ENCODE measurements at places on chromosomes 5 and 9.
A peak's percentile ranks its signal among the peaks of the same experiment; 100 is the strongest.

- DNase-seq, result no peak
Observed at GRCh38 chr5:179906795-179907555, 722 bp downstream of the TBC1D9B start.

DNA sequence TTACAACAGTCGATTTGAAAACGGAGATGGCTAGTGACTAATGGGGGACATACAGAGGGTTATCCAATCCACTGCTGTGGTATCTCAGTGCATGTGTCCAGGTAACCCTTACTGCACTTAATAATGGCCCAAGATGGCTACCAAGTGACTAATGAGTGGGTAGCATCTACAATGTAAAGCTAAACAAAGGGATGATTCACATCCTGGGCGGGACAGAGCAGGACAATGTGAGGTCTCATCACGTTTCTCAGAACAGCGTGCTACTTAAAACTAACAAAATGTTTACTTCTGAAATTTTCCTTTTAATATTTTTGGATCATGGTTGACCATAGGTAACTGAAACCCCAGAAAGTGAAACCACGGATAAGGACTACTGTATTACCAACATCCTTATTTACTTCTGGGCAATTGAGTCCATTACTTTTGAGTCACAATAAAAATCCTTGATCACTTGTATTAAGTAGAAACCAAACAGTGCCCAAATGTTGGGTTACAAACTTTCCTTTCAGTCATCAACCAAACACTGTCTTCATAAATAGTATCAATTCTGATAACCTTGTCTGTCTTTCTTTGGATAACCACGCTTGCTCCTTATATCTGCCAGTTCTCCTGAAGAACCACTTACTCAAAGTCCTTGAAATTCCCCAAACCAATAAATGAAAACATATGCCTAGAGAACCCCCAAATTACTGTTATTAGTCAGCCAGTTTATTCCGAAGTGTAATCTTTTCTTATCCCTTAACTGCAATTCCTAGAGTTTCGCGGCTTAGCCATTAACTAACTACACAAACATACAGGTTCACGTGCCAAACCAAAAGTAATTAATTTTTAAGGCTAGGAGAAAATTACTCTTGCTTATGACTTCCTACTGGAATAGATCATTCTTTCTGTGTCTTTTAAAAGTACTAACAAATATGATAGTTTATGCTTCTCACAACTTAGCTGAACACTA is 59.7 kb downstream of the ELL2 start:
- no peak for DNase-seq

DNA sequence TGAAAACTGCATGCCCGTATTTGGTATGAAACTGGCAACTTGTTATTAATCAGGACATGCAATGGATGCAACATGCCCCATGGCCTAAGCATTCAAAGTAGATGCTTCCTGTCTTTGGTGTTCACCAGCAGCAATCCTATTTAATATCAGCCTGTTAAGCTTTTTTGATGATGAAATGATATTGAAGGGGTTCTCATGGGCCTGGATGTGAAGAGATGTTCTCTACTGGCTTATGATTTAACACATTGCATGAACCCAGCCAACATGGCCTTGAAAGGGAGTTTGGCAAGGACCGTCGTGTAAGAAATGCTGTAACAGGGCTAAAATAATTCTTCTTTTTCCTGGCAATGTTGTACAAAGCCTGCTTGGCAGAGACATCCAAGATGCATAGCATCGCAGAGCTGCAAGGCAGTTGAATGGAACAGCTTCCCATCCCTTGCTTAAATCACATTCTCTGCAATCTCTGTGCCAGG is 111.2 kb downstream of the SMARCA2 start:
- DNase-seq, result no peak

- peak; percentile 97 for DNase-seq
Observed at GRCh38 chr9:21591221-21592062, 109.3 kb upstream of the IFNE start.

DNA sequence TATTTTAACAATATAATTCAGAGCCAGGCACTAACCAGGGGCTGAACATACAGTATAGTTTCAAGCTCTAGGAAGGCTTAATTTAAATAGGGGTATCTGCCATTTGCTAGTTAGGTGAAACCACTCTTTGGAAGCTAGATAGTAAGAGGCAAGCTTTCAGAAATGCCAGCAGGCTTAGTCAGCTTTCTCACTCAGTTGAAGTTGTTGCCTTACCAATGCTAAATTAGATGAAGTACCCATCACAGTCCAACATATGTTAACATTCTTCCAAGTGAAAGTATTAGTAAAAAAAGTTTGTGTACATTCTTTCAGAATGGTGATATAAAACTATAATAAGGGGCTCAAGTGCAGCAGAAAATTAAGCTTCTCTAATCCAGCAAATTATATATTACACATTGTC is 215.0 kb downstream of the CNTLN start:
- peak; percentile 61 for DNase-seq

GRCh38 chr9:87445646-87446045 is 52.0 kb upstream of the DAPK1 start:
- DNase-seq, result no peak

- no peak for DNase-seq
Observed at GRCh38 chr5:60340965-60341471, 358.9 kb downstream of the DEPDC1B start.

DNA sequence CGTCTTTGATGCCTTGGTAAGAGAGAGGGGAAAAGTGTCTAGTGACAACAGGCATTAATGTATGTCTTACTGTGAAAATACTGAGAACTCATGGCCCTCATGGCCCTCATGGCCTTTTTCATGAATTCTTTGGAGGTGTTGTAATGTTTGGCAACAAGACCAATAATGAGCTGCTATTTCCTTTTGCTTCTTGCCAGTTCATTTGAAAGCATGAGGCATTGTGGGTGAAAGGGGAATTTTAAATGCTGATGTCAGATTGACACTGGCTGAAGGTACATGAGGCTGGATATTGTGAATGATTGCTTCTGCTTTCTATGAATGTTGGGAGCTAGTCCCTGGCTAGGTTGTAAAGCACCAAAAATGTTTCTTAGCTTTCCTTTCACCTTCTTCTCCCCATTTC is 79.2 kb downstream of the DOCK2 start:
- peak; percentile 45 for DNase-seq

DNA sequence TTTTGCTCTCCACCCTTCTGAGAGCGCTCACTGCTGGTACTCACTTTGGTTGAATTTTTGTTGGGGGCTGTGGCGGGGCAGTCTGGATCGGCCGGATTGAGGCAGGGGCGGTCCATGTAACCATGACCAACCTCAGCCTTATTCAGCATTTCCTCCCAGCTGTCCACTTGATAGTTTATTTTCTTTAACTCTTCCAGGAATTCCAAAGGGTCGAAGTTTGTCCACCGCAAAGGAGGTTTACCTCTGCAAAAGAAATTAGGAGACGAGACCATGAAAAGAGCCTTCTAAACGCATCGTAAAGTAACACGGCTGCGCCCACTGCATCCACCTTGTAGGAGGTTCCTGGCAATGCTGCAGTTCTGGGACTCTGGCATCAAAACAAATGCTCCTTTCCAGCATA is 36.4 kb downstream of the PTCH1 start:
- DNase-seq, result no peak

GRCh38 chr5:103340132-103340531 is 81.6 kb downstream of the MACIR start:
- DNase-seq, result no peak

DNA sequence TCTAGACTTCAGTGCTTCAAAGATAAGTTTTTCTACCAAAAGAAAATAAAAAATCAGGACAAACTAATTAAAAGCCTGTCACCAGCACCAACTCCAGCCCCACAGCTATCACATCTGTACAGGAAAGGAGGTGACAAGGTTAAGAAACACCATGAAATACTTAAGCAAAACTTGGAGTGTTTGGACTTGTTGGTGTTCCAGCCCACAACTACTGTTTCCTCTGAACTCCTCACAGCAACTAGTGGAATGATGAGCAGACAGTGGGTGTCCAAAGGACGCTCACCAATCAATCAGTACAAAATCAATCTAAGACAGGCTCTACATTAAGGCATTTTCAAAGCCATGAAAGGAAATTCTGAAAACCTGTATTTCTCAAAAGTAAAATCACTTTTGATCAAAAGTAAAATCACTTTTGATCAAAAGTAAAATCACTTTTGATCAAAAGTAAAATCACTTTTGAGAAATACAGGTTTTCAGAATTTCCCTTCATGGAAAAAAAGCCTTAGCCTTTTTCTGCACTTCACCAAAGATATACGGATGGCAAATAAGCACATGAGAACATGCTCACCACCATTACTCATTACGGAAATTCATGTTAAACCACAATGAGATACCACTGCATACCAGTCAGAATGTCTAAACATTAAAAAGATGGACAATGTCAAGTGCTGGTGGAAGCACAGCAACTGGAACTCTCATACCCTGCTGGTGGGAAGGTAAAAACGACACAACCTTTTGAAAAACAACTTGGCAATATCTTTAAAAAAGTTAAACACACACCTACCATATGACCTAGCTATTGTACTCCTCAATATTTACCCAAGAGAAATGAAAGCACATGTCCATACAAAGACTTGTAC is 79.7 kb downstream of the MED27 start:
- peak; percentile 44 for DNase-seq

GRCh38 chr5:176578391-176578808 is 29.3 kb downstream of the CDHR2 start:
- no peak for DNase-seq

GRCh38 chr5:87048156-87048555 is 219.5 kb upstream of the RASA1 start:
- no peak for DNase-seq

- no peak for DNase-seq
Observed at GRCh38 chr5:125413496-125414274, 667.2 kb upstream of the ZNF608 start.

DNA sequence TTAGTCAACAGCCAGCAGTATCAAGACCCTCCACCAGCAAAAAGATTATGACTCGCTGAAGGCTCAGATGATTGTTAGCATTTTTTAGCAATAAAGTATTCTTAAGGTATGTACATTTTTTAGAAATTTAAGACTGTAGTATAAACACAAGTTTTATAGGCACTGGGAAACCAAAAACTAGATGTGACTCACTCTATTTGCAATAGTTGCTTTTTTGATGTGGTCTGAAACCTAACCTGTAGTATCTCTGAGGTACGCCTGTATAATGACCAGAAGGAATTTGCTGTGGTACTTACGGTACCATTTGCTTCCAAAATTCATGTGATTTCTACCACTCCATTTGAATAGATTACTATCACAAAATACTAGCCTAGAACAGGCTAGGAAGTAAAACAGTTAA is 60.8 kb downstream of the WDR41 start:
- DNase-seq, result no peak

GRCh38 chr9:111913159-111913558 is 16.5 kb downstream of the UGCG start:
- no peak for DNase-seq

DNA sequence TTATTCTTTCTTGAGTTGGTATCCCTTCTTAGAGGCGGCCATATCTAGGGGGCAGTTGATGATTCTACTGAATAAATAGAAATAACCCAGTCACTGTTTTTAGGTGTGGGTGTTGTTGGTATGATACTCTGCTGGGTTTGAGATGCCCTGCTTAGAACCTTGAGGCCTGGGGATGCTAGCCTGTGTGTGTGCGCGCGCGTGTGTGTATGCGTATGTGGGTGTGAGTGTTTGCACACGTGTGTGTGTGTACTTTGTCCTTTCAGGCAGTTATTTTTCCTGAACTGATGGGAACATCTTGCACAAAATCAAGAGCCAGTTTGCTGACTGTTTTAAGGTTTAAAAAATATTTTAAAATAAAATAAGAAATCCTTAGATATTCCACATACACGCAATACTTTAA is 3.3 kb downstream of the SLC28A3 start:
- no peak for DNase-seq

DNA sequence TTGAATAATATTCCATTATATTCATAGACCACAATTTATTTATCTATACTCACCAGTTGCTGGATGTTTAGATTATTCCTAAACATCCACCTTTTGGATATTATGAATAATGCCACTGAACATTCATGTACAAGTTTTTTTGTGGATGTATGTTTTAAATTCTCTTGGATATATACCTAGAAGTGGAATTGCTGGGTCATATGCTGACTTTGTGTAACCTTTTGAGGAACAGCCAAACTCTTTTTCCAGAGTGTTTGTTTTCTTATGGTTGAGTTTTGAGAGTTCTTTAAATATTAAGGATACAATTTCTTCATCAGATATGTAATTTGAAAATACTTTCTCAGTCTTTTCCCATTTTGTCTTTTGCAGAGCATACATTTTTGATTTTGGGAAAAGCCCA is 2.7 kb downstream of the VPS13A start:
- no peak for DNase-seq

- peak; percentile 12 for DNase-seq
Observed at GRCh38 chr5:172052450-172053236, 46.2 kb upstream of the FBXW11 start.

GRCh38 chr5:180645274-180646204 is 3.9 kb downstream of the FLT4 start:
- no peak for DNase-seq

DNA sequence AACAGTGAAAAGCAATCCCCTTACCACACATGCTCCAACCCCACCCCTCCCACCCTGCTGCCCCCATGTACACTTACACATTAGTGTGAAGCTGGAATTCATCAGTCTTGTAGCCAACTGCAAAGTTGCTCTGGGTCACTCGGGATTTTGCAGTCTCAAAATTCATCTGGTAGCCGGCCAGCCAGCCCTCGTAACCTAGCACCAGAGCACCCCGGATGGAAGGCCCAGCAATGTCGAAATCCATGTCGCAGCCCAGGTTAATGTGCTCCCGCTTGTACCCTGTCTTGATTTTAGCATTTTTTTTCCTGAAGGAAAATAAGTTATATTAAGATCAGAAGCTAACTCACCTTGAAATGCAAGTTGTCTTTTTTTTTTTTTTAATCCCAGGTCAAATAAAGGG is 12.2 kb upstream of the C5orf15 start:
- DNase-seq, result no peak

DNA sequence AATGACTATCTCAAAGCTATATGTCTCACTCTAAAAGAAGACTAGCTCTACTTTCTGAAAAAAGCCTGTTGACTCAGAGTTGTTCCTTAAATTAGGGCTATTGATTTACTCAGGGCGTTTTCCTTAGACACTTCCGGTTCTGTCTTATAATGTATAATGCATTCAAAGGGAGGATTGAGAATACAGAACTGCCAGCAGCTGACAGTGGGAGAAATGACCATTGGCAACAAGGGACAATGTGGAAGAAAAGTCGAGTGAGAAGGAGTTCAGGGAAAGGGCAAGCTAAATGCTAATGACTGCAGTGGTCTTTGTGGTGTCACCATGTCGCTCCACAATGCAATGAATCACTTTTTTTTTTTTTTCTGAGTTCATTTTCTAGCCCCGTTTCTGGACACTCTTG is 65.7 kb upstream of the ANKH start:
- DNase-seq, result no peak

DNA sequence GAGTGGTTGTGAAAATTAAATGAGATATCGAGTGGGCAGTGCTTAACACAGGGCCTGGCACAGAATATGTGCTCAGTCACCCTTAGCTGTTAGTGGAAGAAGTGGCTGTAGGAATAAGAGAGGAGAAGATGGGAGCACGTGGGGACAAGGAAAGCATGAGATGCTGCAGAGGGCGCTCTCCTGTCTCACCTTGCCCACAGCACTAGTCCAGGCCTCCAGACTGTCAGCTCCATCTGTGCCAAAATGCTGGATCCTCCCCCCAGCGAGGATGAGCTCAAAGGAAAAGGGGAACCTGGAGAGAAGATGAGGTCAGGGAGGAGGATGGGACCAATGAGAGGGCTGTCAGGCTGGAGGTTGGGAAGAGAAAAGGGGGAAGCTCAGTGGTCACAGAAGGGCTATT is 12.5 kb downstream of the ARAP3 start:
- no peak for DNase-seq

GRCh38 chr9:1995084-1995483 is 20.1 kb upstream of the SMARCA2 start:
- no peak for DNase-seq
